ENCODE measurements at places on chromosomes 7 and 10.
A peak's percentile ranks its signal among the peaks of the same experiment; 100 is the strongest.

DNA sequence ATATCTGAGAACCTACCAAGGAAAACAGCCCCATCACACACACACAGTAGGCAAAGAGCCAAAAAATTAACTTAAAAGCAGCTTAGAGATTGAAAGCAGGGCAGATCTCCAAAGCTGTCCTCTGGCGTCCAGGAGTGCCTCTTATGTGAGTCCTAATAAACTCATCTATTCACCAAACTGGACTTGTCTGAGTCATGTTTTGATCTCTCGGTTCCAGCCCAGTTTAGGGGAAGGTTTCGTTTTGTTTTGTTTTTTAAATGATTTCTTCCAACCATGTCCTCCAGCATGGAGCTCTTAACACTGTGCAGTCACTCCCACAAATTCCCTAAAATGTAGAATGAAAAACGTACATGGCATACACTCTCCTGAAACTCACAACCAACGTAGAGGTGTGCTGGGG lies 6.7 kb upstream of the PRSS37 start:
- DNase-seq: peak; percentile 13

GRCh38 chr10:4819707-4820106 lies 6.3 kb upstream of the AKR1E2 start:
- no peak for DNase-seq

DNA sequence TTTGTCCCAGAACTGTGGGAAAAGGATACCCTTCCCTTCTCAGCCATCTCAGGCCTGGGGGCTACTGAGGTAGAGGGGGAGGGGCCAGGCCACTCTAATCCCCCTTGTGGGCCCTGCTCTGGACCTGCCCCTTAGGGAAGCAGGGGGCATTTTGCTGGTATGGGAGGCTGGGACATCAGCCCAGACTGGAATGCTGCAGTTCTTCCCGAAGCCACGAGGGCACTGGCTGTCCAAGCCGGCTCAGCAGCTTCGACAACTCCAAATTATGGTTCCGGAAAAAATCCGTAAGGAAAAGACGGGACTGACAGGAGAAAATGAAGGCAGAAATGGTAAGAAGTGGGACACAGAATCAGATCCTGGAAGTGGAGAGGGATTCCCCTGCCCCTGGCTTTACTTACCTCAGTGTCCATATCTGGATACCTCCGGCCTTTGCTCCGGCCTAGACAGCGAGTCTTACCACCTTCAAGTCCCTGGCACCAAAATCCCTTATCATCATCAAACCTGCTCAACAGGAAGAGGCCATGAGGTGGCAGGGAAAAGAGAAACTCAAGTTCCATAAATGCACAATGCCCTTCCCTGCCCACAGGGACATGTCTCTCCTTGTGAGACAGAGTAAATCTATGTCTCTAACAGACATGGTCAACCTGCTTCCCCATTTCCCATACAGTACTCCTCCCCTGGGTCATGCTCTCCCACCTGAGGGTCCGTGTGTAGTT lies 9.0 kb downstream of the NDST2 start:
- no peak for DNase-seq

- DNase-seq: no peak
Observed at GRCh38 chr10:96497391-96497790, 16.3 kb downstream of the TLL2 start.

- no peak for DNase-seq
Observed at GRCh38 chr7:85781606-85782005, 594.8 kb upstream of the SEMA3D start.

Data from DMS79 treated with DMSO at 0.1 percent for 48 hours (cell line).